ENCODE measurements at places on chromosomes 7 and 10.
A peak's percentile ranks its signal among the peaks of the same experiment; 100 is the strongest.

DNA sequence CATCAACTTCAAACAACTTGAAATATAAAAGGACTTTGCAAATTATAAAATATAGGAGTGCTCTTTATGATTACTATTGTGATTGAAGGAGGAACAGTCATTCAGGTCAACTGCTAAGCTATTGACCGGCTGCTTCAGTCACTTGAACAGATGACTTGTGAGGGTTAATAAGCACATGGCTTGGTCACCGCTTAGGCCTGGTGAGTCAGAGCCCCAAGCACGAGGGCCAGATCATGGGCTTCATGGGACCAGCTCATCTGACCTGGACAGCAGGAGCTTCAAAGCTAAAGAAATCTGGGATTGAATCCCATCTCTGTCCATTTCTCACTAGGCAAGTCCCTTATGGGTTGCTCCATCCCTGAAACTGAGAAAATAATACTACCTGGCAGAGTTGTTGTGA, 60.4 kb upstream of the ADO start:
- no peak for DNase-seq

- no peak for DNase-seq
Observed at GRCh38 chr10:12357525-12358151, 8.3 kb downstream of the CAMK1D start.

DNA sequence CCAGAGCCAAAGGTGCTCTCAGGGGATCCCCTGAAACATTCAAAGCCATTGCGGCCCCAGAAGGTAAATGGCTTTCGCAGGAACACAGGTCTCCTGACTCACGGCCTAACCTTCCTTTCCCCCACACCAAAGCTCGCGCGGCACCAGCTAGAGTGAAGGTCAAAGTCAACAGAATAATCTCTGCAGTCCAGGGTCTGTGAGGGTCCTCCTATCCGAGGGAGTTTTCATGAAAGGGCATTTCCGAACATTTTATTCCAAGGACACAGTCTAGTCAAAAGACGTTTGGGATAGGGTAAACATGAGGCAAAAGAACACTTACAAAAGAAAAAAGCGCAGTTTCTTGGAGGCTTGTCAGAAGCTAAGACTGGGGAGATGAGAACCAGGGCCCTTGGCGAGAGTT, 559 bp upstream of the STEAP2 start:
- no peak for DNase-seq

- no peak for DNase-seq
Observed at GRCh38 chr7:115191526-115191925, 269.6 kb downstream of the MDFIC start.

DNA sequence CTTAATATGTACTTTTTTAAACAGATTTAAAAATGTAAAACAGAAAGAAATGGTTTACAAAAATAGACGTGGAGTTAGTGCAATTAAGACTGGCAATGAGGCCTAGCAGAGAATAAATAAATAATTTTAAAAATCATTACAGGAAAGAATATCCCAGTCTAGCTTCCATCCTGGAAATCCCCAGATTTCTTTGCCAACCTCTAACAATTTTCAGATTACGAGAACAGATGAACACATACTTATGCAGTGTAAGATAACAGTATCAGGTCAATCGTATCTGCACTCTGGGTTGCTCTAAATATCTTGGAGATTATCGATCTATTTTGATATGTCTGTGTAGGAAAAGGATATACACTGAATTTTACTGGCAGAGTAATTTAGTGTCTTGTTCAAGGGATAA, 210.5 kb downstream of the SEMA3A start:
- DNase-seq, result no peak

- DNase-seq, result no peak
Observed at GRCh38 chr10:79220307-79220706, 127.0 kb upstream of the PPIF start.

DNA sequence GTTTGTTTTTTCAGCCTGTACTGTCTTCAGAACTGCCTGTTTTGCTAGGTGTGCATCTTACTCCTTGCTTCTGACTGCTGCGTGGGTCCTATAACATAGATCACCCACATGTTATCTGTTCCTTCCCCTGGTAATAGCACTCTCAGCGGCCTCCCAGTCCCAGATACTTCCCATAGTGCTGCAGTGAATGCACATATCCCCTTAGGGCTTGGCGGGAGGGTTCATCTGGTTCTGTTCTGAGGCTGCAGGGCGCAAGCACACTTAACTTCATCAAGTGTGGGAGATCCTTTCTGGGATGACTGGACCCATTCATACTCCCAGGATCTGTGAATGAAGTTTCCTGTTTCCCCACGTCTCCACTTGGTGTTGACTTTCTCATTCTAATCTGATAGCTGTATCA, 90.7 kb downstream of the CELF2 start:
- DNase-seq, result no peak

DNA sequence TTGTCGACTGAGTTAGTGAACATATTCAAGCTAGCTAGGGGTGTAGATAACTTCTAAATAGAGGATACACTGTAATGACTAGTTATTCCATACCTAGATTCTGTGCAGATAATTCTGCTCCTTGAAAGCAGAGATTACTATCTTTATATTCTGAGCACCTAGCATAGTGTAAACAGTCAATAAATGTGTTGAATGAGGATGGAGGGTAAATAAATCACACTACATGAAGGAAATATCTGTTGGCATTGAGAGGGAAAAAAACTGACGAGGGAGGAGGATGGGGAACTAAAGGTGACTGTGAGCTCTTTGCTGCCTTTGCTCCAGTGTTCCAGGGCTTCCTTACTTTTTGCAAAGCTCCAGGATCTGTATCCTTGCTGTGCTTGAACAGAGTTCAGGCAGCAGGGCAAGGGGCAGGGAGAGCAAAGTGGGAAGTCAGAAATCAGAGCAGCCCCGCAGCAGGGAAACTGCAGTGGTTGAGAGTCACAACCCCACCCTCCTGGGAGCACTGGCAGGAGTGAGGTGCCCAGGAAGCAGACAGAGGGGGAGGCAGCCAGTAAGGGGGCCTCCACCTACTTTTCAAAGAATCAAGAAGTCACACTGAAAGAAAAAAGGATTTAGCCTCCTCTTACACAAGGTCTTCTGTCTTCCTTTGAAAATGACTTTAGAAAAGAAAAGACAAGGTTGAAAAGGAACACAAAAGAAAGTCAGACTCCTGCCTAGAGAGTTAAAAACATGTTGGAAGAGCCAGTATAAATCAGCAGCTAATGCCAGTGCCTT, 71.8 kb upstream of the LRRN3 start:
- DNase-seq, result no peak

DNA sequence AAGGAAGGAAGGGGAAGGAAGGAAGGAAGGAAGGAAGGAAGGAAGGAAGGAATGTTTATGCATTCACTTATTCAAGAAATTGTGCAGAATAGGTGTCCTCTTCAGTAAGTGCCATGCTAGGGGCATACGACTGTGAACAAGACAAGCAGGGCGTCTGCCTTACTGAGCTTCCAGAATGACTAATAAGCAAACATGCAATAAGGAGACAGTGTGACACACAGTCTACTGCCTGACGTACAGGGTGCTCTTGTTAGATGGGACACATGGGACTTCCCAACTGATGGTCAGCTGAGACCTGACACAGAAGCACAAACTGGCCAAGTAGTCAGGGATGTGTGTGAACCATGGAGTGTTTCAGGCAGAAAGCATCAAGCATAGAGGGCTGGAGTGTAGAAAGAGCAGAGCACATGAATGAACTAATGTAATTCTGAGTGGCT, 18.2 kb downstream of the DNAJC12 start:
- no peak for DNase-seq

DNA sequence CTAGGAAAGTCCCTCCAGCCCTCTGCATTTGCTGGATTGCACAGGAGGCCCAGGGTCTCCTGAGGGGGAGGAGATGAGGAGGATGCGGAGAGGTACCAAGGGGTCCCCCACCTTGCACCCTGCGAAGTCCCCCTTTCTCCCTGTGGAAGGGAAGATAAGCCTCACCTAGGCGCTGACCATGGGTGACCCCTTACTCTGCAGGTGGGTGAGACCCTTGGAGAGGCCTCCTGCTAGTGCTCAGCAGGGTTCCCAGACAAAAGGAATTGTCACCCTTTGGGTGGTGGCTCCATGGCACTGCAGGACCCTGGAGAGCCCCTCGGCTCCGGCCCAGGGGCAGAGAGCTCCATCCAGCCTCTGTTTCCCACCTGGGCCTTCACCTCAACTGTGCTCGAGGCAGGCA, 107.0 kb upstream of the RET start:
- no peak for DNase-seq

DNA sequence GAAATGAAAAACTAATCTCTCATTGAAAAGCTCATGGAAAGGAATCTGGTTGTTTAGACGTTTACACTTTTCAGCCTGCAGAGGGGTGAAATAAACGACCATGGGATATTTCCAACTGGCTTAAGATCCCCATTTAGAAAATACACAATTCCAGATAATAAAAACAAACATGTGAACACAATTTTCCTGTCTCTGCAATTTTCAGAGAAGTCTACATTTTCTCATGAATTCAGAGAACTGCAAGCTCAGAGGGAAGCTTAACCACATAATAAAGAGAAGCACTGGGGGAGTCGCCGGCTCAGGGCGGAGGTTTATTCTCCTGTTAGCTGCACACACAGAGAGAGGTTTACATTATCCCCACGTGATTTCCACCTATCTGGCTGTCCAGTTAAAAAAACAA, 215.2 kb downstream of the FANK1 start:
- DNase-seq, result no peak

DNA sequence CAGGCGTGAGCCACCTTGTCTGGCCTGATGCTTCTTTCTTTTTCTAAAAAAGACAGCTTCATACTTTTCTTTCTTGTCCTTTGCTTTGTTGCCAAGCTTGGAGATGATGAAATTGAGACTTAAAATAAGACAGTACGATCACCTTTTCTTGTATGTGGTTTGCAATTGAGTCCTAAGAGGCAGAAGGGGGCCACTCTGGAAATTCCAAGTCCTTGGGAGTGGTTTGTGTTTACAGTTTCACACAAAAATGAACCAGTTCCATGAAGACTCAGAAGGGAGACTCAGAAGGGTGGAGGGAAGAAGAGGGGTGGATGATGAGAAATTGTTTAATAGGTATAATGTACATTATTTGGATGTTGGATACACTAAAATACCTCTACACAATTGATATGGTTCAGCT, 70.7 kb upstream of the TNS3 start:
- DNase-seq, result no peak

DNA sequence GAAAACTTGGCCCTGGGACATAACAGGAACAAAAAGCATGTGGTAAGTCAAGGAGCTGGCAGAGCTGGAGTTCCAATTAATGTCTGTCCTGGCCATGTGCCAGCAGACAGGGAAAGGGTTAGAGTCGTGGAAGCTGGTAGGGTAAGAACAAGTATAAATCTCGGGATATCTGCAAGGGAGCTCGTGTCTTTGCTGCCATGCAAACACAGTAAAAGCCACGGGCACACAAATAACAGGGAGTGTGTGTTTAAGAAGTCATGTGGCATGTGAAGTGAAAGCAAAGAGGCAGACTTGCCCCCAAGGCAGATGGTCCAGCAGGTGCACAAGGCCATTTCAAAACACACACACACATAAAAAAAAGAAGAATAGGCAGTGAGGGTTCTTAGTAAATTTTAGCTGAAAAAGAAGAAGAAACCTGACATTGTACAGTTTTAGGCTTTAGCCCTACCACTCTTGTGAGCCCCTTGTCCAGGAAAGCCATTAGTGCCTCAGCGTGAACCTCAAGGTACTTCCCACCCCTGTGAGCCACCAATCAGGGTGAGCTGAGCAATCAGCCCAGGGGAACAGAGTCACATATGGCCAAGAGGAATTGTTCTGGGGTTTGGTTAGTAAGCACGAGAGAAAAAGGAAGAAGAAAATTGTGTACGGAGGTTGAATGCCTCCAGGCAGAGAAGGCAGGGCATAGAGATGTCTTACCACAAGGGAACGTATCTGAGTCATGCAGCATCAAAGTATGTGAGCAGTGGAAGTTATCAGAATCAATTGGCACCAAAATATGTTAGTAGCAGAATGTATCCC, 32.8 kb upstream of the ARHGAP12 start:
- peak; percentile 35 for DNase-seq

- no peak for DNase-seq
Observed at GRCh38 chr10:79179164-79179956, 110.6 kb downstream of the ZMIZ1 start.

- DNase-seq, result no peak
Observed at GRCh38 chr7:41825927-41826480, 123.1 kb upstream of the INHBA start.

GRCh38 chr10:91088300-91089140, 131.9 kb upstream of the PCGF5 start:
- no peak for DNase-seq

- DNase-seq, result no peak
Observed at GRCh38 chr7:149370790-149371189, 90.1 kb downstream of the ZNF777 start.

GRCh38 chr7:115352375-115352774, 430.5 kb downstream of the MDFIC start:
- DNase-seq, result no peak
